NCI-H2107 (cell line): ENCODE measurements at places on chromosomes 3 and 15.

DNA sequence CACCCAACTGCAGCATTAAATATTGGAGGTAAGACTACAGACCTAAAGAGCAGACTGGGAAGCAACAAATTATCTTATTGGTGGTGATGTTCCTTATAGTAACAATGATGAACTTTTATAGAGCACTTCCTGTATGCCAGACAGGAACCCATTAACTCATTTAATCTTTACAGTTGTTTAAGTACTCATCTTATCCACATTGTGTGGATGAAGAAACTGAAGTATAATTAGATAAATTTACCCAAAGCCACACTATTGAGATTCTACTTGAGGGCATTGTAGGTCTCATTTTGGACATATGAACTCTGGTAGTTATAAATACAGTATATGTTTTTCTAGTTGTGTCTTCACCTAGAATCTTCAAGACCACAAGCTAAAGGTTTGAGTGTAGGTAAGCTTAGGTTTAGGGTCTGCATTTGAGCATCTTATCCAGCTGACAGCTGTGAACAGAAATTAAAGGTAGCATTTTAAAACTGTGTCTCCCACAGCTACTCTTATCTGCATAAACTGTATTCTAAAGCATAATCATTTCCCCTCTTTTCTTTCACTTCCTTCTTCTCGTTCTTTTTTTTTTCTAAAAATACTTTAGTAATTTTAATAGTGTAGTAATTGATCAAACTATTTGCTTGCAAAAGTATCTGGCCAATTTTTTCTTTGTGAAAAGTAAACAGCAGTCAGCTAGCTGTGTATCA, 138.2 kb downstream of the UBE2E2 start:
- DNase-seq = no peak

DNA sequence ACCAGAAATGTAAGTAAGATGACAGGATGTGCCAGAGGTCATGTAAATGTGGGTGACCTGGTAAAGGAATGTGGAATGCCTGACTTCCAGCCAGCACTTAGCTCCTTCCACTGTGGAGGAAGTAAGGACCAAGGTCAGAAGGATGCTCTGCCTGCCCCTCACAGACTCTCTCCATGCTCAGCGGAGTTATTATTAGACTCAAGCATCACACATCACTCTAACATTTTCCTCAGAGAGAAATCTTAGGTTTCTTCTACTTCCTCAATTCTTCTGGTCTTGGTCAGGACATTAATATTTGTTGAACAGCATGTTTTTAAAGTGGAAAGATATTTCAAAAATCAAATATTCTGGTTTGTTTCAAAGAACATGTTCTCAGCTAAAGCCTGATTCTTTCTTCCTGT, 231.4 kb upstream of the WNT5A start:
- no peak for DNase-seq

DNA sequence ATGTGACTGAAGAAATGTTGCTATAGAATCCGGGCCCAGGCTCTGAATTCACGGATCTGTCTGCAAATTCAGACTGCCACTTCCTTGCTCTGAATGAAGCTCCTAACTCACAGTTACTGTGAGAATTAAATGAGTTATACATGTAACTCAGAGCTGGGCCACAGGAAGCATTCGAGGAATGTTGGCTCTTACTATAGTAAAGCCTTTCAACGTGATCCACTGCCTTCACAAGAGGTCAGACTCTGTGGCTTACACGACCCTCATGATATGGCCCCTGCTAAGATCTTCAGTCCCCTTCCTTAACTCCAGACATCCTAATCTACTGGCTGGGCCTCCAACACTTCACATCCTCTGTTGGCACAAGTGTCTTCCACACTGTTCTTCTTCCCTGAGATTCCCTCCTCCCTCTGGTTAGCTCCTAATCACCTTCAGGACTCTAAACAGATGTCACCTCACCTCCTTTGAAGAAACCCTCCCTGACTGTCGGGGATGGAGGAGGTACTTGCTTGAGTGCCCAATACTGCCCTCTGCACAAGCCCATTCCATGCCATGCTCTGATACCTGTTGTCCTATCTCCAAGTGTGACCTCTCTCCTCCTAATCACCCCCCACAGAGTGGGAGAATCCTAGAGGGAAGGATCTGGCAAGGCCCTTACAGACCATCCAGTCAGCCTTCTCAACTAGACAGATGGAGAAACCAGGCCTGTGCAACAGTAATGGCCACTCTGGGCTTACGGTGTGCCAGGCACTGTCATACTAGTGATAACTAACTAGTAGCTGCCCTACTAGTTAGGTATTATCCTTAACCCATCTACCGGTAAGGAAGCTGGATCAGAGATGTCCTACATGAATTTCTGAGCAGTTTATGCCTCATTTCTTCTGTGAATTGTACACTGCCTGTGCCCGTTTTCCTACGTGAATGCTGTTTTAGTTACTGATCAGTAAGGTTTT, 1.3 kb downstream of the ACTR8 start:
- DNase-seq = no peak

- DNase-seq = no peak
These were observed 38.2 kb downstream of the DPPA2 start for GRCh38 chr3:109278141-109278540.

GRCh38 chr3:78863306-78864203, 904.2 kb downstream of the ROBO1 start:
- DNase-seq = no peak

DNA sequence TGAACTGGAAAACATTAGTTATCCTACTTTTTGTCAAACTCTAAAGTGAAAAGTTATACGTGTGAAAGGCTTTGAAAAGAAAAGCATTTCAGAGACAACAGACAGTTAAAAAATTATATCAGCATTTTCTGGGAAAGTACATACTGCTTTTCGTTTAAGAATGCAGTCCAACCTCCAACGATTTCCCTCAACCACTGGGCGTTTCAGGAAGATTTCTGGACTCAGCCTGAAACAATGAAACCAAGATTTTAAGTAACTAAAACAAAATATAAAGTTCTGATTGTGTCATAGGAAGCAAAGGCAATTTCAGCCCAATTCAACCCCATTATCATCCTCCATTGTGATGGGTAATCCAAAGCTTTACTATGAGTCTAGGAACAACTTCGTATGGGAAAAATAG, 110.7 kb downstream of the PLD1 start:
- no peak for DNase-seq

GRCh38 chr3:52393959-52394670, 50.8 kb downstream of the SEMA3G start:
- no peak for DNase-seq

- no peak for DNase-seq
These were observed 121.7 kb upstream of the PRR20G start for GRCh38 chr3:127409421-127410136.

DNA sequence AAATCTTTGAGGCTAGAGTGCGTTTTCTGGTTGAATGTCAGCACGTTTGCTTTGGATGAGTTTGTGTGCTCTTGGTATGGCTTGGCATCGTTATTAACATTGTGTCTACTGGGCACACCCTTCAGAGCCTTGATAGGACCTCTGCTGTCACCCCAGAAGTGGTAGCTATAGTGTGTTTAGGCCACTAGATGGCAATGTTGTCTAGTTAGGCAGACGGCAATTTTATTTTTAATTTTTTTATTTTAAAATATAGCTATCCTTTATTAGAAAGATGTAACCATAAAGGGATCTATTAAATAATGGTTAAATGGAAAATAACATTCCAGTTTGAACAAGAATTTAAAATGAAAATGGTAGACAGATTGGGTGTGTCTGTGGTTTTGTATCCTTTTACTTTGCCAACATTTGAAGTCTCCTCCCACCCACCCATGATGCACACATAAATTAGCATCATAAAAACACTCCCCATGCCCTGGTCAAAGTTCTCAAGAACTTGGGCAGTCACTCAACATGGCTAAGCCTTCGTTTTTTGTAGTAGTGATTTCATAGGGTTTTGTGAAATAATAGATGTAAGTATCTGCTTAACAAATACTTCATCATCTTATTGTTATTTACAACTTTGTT, 200.7 kb downstream of the KCNH8 start:
- DNase-seq = no peak

DNA sequence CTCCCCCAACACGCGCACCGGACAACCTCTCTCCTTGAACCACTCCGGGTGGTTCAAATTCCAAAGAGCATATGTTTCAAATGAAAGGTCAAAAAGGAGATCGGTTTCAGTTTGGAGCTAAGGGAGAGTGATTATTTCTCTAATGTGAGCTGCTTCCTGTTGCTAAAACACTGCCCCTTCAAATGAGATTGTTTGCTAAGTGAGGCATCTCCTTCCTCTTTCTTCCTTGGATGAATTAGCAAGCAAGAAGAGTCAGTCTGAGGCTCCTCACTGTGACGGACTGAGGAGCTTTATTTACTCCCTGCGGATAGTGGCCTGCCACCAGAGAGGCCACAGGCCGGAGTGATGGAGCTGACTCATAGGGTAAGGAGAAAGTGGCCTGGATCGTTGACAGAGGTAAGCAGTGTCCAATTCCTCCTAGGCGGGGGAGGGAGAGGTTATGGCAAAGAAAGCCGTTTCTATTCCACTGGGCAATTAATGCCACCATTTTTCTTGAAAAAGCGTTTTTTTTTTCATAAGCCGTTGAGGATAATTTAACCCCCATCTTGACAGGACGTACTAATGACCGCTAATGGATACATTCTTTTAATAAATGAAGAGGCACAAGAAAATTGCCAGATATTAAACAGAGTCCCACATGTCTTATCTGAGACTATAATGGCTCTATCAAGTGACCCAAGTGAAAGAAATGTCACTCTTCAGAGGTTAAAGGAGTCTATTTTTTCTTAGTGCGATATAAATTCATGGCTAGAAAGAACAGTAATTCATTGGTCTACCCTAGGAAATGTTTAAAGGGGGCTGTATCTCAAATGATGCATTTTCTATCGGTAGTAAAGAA, 167.0 kb upstream of the ANKRD28 start:
- no peak for DNase-seq

- no peak for DNase-seq
These were observed 89.6 kb upstream of the AADACL2 start for GRCh38 chr3:151644020-151644620.

GRCh38 chr3:40597441-40597840, 72.7 kb downstream of the ZNF621 start:
- no peak for DNase-seq

- peak; percentile 3 for DNase-seq
These were observed 91.1 kb upstream of the RNF7 start for GRCh38 chr3:141646760-141647561.
